Right renal pelvis (tissue), 4 donors: ENCODE measurements at places on chromosomes 7 and 10.

DNA sequence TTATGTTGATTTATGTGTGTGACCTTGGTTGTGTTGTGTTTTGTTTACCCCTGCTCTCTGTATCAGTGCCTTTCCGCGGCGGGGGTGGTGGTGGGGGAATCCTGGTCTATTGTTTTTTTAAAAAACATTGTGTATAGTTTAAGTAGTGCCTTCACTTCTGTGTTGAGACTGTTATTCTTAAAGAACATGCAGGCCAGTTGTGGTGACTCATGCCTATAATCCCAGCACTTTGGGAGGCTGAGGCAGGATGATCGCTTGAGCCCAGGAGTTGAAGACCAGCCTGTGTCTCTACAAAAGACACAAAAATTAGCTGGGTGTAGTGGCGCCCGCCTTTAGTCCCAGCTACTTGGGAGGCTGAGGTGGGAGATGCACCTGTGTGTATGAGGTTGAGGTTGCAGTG lies 429.0 kb upstream of the LRGUK start:
- no peak for DNase-seq

DNA sequence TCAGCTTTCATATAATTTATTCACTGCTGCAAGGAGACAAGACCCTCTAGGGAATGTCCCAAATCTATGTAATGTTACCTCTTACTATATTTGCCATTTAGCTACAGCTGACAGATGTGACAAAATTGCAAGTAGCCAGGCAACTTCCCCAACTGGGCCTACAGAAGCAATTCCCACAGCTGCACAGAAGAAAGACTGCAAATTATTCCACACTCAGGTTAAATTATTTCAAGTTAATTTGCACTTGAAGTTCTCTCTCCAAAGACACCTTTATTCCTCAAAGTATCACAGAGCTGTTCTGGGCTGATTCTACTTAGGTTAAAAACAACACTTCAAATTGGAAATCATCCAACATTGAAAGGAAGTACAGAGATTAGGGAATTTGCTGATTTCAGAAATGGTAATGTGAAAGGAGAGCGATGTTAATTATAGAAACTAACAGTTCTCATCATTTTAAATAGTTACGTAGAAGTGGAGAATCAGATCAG lies 133.6 kb downstream of the THSD7A start:
- DNase-seq, result no peak

DNA sequence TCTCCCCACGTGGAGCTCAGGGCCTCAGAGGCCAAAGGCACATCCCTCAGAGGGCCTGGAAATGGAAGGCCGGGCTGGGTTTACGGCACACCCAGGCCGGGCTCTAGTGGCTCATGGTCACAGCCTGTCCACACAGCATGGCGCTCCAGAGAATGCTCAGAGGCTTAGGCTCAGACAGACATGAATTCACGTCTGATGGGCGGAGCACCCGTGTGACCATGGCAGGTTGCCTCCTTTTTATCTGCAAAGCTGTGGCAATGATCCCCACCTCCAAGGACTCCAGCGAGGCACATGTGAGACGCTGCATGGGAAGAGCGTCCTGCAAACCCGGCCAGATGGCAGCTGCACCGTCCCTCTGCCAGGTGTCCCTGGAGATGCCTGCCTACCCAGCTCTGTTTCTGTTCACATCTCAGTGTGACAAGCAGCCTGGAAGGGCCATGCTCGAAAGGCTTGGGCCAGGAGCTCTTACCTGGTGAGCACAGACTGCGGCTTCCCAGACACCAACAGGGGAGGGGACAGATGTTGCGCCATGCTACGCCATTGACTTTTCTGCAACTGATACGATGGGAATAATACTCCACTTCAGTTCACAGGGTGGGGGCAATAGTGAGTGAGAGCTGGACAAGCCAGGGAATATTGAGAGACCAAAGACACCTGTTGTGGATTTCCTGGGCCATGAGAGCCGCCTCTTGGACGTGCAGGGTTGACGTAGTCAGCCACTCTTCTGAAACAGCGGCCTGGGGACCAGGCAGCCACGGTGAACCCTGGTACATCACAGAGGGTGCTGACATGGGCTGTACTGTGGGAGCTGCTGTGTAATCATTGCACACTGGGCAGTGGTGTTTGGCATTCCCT lies 34.4 kb upstream of the FAM20C start:
- DNase-seq, result no peak

GRCh38 chr10:128897401-128898129 lies 569.5 kb upstream of the MGMT start:
- no peak for DNase-seq

GRCh38 chr7:146514304-146514703 lies 397.7 kb downstream of the CNTNAP2 start:
- no peak for DNase-seq

DNA sequence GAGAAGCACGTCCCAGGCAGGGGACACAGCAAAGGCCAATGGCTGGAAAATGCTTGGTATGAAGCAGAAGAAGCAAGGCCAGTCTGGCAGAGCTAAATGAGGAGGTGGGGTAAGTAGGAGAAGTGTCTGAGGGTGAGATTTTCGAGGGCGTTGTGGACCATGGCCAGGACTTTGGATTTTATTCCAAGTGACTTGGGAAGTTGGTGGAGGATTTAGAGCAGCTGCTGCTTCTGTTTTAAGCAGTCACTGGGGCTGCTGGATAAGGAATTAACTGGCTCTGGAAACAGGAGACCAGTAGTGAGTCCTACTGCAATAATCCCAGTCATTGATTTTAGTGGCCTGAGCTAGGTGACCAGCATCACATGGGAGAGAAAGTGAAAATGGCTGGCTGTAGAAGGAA lies 67.6 kb upstream of the GSDME start:
- DNase-seq, result no peak
